ENCODE measurements at places on chromosomes 1 and 21.

- DNase-seq: no peak
These were observed 27.4 kb downstream of the AGL start for GRCh38 chr1:99877568-99877967.

DNA sequence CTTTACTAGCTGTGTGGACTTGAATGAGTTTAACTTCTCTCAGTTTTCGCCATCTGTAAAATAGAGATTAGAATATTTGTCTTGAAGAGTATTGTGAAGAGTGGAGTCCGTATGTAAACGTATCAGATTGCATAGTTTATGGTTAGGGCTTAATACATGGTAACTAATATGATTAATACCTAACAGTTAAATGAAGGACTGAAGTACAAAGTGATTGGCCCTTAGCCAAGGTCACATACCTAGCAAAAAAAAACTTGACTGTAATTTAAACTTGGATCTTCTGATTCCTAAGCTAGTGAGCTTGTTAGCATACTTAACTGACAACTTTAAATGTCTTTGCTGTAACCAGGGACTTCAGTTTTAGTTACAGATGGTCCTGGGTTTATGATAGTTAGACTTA, 1.9 kb downstream of the GIPC2 start:
- DNase-seq: no peak

- no peak for DNase-seq
These were observed 84.9 kb downstream of the LYST start for GRCh38 chr1:235781807-235782206.

- no peak for DNase-seq
These were observed 84.3 kb downstream of the OLFML3 start for GRCh38 chr1:114063544-114063943.

DNA sequence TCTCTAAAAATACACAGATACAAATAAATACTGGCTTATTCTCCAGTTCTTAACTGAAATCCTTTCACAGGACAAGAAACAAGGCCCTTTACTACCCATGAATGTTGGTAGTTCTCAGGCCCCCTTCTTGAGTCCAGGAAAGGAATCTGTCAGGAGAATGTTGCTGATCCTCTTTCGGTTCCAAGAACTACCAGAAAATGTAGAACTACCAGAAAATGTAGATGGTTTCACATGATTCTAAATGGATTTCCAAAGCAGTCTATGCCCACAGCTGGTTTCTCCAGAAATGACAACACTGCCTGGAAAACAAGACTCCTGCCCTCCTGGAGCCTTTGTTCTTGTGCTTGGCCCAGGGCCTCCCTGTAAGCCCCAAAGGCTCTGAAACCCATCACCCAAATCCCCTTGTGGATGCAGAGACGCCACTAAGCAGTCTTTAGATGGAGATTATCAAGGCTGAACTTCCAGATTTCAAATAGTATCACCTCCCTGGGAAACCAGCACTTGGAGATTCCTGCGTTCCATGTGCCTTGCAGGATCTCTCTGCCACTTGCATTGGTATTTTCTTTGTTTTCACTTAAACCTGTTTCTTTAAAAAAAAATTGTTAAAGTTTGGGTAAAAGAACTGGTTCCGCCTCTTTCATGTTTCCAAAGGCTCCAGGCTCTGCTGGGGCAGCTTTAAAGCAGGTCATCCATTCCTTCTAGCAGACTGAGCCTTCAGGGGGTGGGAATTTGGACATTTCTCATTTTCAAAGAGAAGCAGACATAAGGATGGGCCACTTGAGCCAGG, 53.4 kb downstream of the MAN1C1 start:
- DNase-seq: no peak

DNA sequence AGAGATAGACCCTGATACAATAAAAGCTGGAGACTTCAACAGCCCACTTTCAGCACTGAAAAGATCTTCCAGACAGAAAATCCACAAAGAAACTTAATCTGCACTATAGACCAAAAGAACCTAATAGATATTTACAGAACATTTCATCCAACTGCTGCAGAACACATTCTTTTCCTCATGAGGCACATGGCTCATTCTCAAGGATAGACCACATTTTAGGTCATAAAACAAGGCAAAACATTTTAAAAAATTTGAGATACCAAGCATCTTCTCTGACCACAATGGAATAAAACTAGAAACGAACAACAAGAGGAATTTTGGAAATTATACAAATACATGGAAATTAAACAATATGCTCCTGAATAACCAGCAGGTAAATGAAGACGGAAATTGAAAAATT, 15.0 kb upstream of the IL20 start:
- no peak for DNase-seq

DNA sequence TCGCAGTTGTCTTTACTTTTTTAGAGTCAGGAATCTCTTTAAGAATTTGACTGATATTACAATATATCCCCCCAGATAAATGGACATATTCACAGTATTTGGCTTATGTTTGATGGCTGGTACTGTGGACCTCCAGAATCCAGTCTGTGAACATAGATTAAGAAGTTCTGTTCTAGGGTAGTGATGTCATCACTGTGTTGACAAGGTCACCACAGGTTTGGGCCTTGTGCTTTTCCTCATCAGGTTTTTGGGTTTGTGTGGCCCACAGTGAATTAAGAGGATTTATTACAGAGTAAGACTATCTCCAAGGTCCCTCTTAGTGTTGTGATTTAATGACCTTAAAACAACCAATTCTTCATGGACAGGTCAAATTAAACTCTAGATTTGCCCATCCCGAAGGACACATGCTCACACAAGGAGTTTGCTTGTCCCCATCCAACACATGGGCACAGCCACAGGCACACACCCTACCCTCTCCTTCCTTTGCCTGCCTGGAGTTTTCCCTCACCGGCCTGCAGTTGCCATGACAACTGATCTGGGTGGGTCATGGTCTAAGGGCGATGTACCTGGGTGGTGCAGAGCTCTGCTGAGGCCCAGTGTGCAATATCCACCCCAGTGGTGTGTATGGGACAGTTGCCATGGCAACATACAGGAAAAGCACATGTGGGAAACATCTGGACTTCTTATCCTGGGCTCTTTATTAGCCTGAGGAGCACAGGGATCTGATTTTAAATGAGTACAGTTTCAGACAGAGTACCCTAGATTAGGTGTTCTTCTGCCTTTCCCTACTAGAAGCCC, 98.6 kb downstream of the NAV1 start:
- peak; percentile 65 for DNase-seq

GRCh38 chr1:41806472-41807155, 112.1 kb downstream of the HIVEP3 start:
- no peak for DNase-seq

DNA sequence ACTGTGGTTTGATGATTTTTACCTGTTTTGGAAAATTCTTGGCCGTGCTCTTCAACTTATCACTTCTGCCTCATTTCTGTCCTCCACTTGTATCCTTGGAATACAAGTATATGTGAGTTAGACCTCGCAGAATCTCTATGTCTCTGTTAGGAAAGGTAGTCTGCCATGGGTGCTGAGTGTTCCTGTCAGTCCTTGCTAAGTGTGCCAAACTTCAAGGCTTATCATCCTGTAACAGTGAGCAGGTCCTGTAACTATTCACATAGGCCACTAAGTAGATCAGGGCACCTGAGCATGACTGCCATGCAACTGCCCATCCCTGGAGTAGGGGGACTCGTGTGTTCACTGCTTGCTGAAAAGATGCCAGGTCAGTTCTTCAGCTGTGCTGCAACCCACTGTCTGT, 24.2 kb upstream of the BMP8B start:
- DNase-seq: no peak

GRCh38 chr1:10973956-10974881, 38.2 kb upstream of the TARDBP start:
- DNase-seq: no peak

GRCh38 chr1:2232255-2232915, 4.3 kb downstream of the SKI start:
- DNase-seq: no peak
